Stimulated activated naive CD8-positive, alpha-beta T cell treated with anti-CD3 and anti-CD28 coated beads, Interleukin-15, amount 100 ng/mL, for 72 hours (primary cell): ENCODE measurements at places on chromosomes 6 and 20.

GRCh38 chr6:159080217-159080976, 35.6 kb upstream of the TAGAP start:
- DNase-seq, result peak; percentile 55

DNA sequence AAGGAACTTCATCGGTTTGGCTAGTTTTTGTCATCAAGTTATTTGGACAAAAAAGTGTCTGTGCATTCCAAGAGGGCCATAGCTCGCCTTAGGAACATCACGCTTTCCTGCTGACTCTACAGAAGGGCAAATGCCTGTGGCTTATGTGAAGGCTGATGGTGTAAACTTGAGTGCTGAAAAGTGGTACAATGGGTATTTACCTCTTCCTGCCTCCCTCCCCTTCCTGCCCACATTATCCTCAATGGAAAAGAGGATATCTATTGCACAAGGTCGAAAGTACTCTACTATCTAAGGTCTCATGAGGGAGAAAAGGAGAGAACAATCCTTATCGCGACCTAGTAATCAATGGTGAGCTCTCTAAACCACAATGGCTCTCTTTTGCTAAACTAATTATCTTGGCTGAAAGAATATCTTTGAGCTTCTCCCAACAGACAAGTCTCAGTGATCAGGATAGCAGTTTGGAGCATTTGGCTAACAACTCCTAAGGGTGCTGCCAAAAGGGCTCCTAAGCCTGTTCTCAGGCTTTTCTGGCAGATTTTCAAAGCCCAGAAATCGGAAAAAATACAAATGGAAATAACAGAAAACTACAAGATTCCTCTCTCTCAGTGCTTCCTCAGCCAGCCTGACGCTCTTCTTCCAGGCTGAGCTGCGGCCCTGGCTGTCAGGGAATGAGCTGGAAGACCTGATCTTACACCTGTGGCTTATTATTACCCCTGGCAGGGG, 42.6 kb upstream of the ENPP1 start:
- DNase-seq, result no peak

DNA sequence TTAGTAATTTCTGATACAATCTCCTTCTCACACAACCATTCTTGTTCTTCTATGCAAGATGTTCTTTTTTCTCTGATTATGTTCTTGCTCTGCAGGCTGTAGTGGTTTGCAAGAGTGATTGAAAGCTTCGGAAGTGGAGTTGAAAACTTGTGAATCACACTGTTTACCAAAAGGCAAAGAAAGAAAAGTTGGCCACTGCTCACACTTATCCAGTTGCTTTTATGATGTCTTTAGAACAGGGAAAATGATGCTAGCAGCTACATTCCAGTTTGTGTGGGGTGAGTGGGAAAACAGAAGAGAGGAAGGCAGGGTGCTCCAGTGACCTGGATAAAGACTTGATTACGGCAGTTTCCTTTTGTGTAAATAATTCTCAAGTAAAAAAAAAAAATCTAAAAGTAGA, 583.3 kb downstream of the TENT5A start:
- no peak for DNase-seq

GRCh38 chr6:122020588-122021264, 378.7 kb upstream of the HSF2 start:
- no peak for DNase-seq

DNA sequence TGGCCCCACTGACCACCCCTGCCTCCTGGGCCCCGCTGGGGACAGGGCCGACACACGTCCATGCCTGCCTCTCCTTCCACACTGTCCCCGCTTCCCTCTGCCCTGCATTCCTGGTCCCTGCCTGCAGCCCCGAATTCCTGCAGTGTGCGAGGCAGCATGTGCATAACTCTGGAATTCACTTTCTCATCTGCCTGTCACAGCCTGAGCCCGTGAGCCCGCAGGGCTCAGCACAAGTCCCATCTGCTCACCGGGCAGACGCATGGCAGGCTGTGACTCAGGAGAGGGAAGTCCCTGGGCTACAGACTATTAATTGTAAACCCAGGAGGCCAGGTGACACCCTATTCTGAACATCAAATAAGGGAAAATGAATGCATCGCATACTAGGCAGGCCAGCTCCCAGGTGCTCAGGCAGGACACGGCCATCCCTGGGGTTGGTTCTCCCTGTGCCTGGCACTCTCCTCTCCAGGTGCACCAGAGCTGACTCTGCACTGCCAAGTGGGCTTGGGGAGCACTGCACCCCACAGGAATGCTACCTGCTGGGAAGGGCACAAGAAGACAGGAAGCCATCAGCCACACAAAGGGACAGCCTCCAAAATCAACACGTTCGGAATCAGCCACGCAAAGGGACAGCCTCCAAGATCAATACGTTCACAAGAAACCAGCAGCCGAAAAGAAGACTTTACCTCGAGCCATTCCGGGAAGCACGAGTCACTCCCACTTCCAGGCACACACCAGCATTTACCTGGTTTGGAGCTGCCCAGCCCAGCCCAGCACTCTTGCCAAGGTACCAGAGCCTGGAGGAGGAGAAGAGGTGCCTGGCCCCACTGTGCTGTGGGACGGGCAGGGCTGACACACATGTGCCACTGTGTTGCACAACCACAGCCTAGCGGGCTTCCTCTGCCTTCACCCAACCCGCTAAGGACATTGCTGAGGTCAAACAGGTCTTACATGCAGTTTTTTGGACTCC, 65.9 kb downstream of the DLL1 start:
- no peak for DNase-seq

DNA sequence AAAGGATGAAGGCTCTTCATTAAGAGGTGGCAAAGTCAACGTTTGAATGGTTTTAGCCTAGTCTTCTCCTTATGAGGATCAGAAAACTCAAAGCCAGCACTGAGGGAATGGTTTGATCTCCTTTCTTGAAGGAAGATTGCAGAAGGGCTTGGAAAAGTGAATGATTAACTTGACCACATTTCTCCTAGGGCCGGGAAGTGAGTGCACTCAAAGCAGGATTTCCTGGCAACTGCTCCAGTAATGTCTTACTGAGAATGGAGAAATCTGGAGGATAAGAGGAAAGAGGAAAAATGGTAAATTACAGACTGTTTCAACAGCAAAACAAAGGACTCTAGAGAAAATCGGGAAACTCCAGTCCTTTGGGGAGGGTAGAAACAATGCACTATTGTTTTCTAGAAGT, 189.0 kb upstream of the FOXA2 start:
- DNase-seq, result no peak

- DNase-seq, result no peak
Measured at GRCh38 chr6:130288065-130288464, 65.3 kb upstream of the SAMD3 start.

- DNase-seq, result no peak
Measured at GRCh38 chr6:106908386-106908840, 66.1 kb downstream of the CD24 start.

GRCh38 chr6:71292001-71292400, 3.4 kb downstream of the OGFRL1 start:
- no peak for DNase-seq

DNA sequence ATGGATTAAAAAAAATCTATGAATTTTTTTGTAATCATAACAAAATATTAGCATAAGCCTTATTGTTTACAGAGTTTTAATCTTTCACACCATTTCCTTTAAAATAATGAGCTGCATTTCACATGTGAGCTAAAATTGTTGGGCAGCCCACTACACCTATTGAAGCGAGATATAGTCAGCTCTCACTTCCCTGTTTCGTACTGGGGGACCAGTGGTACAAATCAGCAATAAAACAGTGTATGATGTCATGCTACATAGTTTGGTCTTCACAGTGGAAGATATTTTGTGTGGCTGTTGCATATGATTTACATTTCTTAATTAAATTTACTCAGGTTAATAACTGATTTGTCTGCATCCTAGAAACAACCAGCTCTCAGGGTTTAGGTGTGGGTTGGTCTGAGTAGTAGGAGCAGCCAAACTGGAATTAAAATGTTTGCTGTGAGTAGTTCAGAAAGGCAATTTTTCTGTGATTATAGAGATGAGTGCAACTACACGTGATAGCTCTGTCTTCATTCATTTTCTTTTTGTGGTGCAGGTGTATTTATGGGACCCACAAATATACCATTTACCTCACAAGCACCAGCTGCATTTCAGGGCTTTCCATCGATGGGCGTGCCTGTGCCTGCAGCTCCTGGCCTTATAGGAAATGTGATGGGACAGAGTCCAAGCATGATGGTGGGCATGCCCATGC, 99.3 kb downstream of the B3GAT2 start:
- no peak for DNase-seq

- DNase-seq, result peak; percentile 53
Measured at GRCh38 chr6:28488916-28489365, 26.7 kb downstream of the GPX6 start.

- DNase-seq, result no peak
Measured at GRCh38 chr6:71444222-71444621, 155.6 kb downstream of the OGFRL1 start.

DNA sequence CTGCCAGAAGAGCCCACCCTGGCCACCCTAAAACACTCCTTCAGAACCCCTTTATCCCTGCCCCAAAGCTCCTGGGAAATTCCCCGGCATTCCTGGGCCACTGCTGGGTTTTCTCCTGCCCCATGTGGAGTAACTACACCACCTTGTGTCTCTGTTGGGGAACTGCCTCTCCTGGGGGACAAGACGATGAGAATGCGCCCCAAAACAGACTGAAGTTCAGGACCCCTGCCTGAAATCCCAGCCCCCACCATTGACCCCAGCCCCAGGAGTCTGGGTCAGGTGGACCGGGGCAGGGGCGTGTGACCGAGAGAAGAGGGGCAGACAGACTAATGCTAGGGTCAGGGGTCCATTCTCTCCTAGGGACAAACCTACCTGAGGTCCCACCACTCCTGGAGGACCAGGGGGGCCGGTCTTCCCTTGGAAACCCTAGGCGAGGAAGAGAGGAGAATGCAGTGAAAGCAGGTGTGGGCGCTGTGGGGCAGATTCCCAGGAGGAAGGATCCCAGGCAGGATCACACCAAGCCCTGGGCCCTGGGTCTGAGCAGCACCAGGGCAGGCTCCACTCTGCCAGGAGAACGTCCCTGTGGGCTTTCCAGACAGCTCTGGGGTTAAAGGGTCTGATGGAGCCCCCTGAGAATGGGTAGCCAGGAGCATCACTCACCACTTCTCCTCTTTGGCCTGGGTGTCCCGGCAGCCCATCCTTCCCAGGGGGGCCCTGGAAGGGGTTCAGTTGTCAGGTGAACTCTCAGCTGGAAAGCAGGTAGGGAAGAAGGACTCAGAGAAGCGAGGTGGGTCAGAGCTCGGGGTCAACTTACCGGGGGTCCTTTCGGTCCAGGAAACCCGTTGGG, 19.4 kb downstream of the COL11A2 start:
- DNase-seq, result no peak

DNA sequence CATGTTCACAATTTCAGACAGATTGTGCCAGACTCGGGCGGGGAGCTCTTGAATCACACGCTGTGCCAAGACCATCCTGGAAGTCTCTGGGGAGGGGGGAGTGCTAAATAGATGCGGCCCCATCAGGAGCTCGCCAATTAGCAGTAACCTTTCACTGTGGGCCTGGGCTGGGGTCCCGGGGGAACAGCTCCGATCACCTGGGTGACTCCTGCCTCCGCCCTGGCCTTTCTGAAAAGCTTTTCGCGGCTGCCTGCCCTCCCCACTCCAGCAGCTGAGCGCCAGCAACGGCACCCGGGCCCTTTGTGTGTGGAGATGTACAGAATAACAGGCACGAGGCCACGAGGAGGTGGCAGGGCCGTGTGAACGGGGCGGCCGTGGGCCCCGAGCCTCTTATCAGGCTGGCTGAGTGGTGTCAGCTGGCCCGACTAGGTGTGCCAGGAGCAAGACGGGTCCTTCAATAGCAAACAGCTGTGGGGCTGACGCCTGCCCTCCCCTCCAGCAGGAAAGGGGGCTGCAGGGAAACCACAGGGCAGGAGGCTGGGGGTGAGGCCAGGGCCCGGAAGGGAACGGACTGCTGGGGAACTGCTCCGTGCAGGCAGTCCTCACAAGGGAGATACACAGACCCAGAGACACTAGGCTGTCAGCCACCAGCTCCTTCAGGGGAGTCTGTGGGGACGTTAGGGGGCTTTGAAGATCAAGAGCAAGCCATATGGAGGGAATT, 56.8 kb downstream of the NOL4L start:
- no peak for DNase-seq

- no peak for DNase-seq
Measured at GRCh38 chr20:41027872-41028358, 707 bp upstream of the TOP1 start.

- DNase-seq, result no peak
Measured at GRCh38 chr6:139529420-139529819, 155.0 kb upstream of the CITED2 start.

DNA sequence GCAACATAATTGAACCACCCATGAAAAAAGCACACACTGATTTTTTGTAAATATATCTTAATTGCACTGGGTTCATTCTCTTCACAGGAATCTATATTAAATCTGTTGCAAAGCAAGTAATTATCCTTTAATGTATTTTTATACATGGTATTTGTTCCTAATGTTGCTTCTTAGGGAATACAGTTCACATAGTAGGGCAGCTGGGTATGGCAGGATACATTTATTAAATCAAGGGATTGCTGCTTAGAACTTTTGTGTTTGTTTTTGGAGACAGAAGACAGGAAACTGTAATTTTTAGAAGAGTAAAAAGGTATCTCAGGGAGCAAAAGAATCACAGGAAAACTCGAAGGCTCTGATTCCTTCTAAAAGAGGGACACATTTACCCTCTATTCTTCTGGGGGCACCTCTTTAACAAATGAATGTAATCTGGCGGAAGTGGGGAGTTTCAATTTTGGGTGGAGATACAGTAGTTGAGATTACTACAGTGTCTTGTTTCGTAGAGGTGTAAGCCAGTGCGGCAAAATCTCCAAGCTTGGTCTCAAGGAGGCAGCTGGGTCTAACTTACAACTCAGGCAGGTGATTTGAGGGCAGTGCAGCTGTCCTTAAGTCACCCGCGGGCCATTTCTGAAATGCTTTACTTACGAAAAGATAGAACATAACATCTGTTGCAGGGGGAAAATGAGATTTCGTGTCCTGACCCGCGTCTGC, 812 bp upstream of the SMIM13 start:
- no peak for DNase-seq

GRCh38 chr6:100166956-100167355, 172.9 kb upstream of the MCHR2 start:
- DNase-seq, result no peak

GRCh38 chr6:136491251-136491650, 59.0 kb downstream of the MAP7 start:
- no peak for DNase-seq

GRCh38 chr20:22904386-22904785, 130.7 kb upstream of the SSTR4 start:
- DNase-seq, result no peak

GRCh38 chr6:166258854-166259276, 49.3 kb downstream of the PRR18 start:
- peak; percentile 51 for DNase-seq
